Activated CD8-positive, alpha-beta T cell treated with anti-CD3 and anti-CD28 coated beads for 36 hours (primary cell): ENCODE measurements at places on chromosomes 2 and 18. TPM values are rescaled to one million over a fixed set of nuclear protein-coding genes. Genes with fewer than 3 reads are reported as not detected.
A peak's percentile ranks its signal among the peaks of the same experiment; 100 is the strongest.

CDK5R2 gene
- total RNA-seq: not detected

AQP12B gene
- total RNA-seq: not detected

- DNase-seq: no peak
- H3K4me3 ChIP-seq: no peak overlapping the region
- H3K36me3 ChIP-seq: no peaks in the 10 kb centered on the region
- H3K27me3 ChIP-seq: peaks cover 28% of the 10 kb centered on the region
Observed at GRCh38 chr18:62612289-62612645, 89.4 kb downstream of the ZCCHC2 start.

GRCh38 chr2:189515264-189515663 is 65.3 kb downstream of the SLC40A1 start:
- no peak overlapping the region for H3K4me3 ChIP-seq
- H3K4me1 ChIP-seq: no peaks in the 10 kb centered on the region
- H3K27me3 ChIP-seq: peaks cover 2% of the 10 kb centered on the region
- DNase-seq: no peak
- no peaks in the 10 kb centered on the region for H3K36me3 ChIP-seq

- peaks cover 10% of the 10 kb centered on the region for H3K4me1 ChIP-seq
- peaks cover 13% of the 10 kb centered on the region for H3K27me3 ChIP-seq
- H3K36me3 ChIP-seq: no peaks in the 10 kb centered on the region
- peak; percentile 33 for DNase-seq
Observed at GRCh38 chr2:241835611-241836010, 23.1 kb downstream of the PDCD1 start.

- no peak for DNase-seq
- no peak overlapping the region for H3K27ac ChIP-seq
- no peaks in the 10 kb centered on the region for H3K36me3 ChIP-seq
- H3K4me3 ChIP-seq: no peak overlapping the region
- no peaks in the 10 kb centered on the region for H3K27me3 ChIP-seq
Observed at GRCh38 chr2:71700658-71701397, 247.5 kb downstream of the DYSF start.
